ENCODE measurements at places on chromosomes 3 and 15. TPM values are rescaled to one million over a fixed set of nuclear protein-coding genes. Genes with fewer than 3 reads are reported as not detected.

ATP8B4 gene
- total RNA-seq, result 1.9 TPM

LRTM1 gene
- 0.32 TPM for total RNA-seq

C3orf22 gene
- 0.15 TPM for total RNA-seq

CCDC71 gene
- 32.3 TPM for total RNA-seq

CSPG5 gene
- 18.2 TPM for total RNA-seq

CLDN11 gene
- total RNA-seq, result 26.6 TPM

RASA2 gene
- 15.1 TPM for total RNA-seq

GRCh38 chr3:15637131-15637951, 35.8 kb downstream of the BTD start:
- no peak for ATAC-seq

DNA sequence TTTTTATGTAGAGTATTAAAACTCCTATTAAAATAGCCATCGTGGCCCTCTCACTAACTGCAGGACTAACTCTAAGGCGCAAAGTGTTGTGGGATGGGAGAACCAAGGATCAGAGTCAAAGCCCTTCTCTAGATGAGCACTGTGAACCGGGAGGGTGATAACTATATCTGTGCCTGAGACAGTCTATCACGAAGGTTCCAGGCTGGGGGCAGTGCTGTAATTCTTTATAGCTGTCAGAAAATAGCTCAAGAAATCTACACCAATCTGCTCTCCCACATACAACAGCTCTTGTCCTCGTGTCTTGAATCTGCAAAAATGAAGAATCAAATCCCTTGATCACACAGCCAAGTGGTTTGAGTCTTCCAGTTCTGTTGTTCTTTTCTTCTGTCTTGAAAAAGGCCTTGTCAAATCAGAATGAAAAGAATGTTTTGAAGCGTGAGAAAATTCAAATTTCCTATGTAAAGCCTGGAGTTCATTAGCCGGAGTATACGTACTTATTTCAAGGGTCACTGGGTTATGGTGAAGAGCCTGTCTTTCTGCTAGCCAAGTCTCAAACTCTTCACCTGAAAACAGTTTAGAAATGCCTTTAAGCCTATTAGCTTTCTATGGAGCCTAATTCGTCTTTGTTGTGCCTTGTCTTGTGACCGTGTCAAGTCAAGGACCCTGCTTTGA, 185.3 kb upstream of the NECTIN3 start:
- peak; percentile 56 for ATAC-seq

- no peak for ATAC-seq
These were observed 876 bp downstream of the PLSCR1 start for GRCh38 chr3:146543461-146544001.

GRCh38 chr15:26888761-26889160, 21.9 kb downstream of the GABRA5 start:
- no peak for ATAC-seq

GRCh38 chr3:45212095-45212468, 14.0 kb downstream of the TMEM158 start:
- ATAC-seq, result no peak

- ATAC-seq, result no peak
These were observed 1.2 kb downstream of the ALDH1A2 start for GRCh38 chr15:58064082-58064979.

- ATAC-seq, result no peak
These were observed 317.8 kb downstream of the SHQ1 start for GRCh38 chr3:72530426-72530825.

DNA sequence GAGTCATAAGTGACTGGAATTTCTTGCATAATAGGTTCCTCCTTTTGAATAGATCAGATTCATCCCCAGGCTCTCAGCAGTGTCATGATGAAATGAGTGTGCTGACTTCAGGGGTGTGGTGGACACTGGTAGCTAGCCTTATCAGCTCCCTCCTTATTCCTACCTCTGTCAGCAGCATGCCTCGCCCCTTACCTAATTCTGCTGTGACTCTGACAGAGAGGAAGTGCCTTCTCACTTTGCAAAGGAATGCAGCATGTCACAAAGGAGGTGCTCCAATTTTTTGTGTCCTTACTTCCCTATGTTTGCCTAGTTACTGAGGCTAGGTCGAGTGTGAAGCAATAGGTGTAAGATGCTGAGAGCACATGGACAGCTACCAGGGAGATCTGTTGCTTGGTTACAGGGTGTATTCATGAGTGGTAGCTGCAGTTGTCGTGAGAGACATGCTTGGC, 90.6 kb downstream of the TNFAIP8L3 start:
- ATAC-seq, result peak; percentile 76

DNA sequence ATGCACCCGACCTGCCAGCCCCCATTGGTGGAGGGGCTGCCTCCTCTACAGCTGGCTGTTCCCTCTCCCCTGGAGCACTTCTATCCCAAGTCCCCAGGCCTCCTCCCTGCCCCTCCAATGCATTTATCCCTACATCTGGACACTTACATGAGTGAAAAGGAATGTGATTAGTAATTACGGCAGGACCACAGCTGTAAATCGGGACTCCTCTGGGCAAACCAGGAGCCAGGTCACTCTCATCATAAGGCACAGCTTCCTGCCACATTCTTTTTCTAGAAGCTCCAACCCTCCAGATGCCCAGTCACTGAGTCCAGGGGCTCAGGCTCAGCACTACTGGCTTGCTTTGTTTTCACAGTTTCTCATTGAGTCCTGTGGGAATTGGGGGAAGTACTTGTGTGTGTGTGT, 54.3 kb downstream of the IL20RB start:
- ATAC-seq, result peak; percentile 19

- peak; percentile 52 for ATAC-seq
These were observed 475 bp downstream of the EIF4E3 start for GRCh38 chr3:71724584-71725270.

GRCh38 chr15:38021259-38021658, 86.8 kb downstream of the TMCO5A start:
- ATAC-seq, result no peak

- ATAC-seq, result no peak
These were observed 31.3 kb upstream of the BLM start for GRCh38 chr15:90685591-90686434.

GRCh38 chr3:138205527-138205926, 18.4 kb downstream of the ARMC8 start:
- ATAC-seq, result no peak

- peak; percentile 5 for ATAC-seq
These were observed 23.8 kb upstream of the TRAK1 start for GRCh38 chr3:42067326-42067725.

DNA sequence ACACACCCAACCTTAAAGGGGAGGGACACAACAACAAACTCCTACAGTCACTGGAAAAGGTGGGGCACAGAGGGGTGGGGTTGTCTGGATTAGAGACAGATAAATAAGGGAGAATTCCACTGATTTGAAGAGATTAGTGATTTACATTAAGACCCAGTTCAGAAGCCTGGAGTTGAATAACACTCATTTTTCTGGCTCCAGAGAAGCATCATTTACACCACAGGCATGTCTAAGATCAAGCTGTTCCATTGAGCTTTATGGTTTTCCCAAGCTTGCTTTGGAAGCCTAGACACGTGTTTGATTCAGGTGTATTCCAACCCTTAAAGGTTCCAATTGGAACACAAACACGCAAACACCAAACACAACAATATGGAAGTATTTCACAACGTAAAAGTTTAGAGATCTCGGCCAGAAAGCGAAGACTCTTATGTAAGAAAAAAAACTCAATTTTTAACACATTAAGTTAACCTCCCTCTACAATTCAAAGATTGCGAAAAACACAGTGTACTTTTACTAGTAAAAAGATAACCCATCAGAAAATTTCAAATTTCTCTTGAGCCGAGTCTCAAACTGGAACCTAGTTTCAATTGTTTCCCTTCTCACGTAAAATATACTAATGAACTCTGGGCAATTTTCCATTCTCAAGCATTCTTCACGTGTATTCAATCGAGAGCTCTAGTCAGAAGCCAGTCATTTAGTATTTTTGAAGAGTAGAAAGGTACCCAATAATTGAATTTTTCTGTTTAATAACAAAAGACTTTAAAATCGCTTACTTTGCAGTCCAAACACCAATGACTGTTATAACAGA, 2.1 kb downstream of the TRA2B start:
- no peak for ATAC-seq

GRCh38 chr3:177523067-177523675, 325.9 kb upstream of the TBL1XR1 start:
- no peak for ATAC-seq
